ENCODE measurements at places on chromosomes 1 and 21. TPM values are rescaled to one million over a fixed set of nuclear protein-coding genes. Genes with fewer than 3 reads are reported as not detected.

Gene LRRC38
- 7.4 TPM for total RNA-seq

Gene HRNR
- not detected for total RNA-seq

Gene UQCRHL
- 4.7 TPM for total RNA-seq

Gene CLCA4
- not detected for total RNA-seq

Gene IVL
- total RNA-seq, result 0.35 TPM

Gene LIPI
- not detected for total RNA-seq

Gene PPFIA4
- 14.0 TPM for total RNA-seq

Gene STIL
- 6.6 TPM for total RNA-seq

Gene HORMAD1
- total RNA-seq, result not detected

Gene NDC1
- 21.1 TPM for total RNA-seq

Gene CHIA
- total RNA-seq, result not detected

Gene CFAP107
- 0.12 TPM for total RNA-seq

Gene VHLL
- not detected for total RNA-seq

Gene DYNLT4
- total RNA-seq, result not detected

Gene LRRIQ3
- total RNA-seq, result 2.6 TPM

Gene LAX1
- 0.29 TPM for total RNA-seq

Gene TSPEAR
- total RNA-seq, result 0.53 TPM

Gene CCDC181
- 1.5 TPM for total RNA-seq

Gene CNN3
- total RNA-seq, result 249 TPM

Gene ZBTB8A
- total RNA-seq, result 13.9 TPM

Gene SH3BGR
- 9.8 TPM for total RNA-seq

Gene TRIM67
- 0.47 TPM for total RNA-seq

Gene CELA2A
- not detected for total RNA-seq

Gene LRRC53
- total RNA-seq, result not detected

Gene VAV3
- total RNA-seq, result 115 TPM

Gene KANK4
- 38.6 TPM for total RNA-seq

Gene NBPF4
- total RNA-seq, result not detected

Measured in metanephros (tissue), 2 donors.